ENCODE measurements at places on chromosomes 2 and 18.

GRCh38 chr2:133573491-133574162 is 5.4 kb upstream of the NCKAP5 start:
- no peak for DNase-seq

GRCh38 chr2:37457401-37457901 is 113.0 kb downstream of the QPCT start:
- DNase-seq = no peak

GRCh38 chr2:29450596-29451222 is 335.5 kb downstream of the CLIP4 start:
- no peak for DNase-seq

DNA sequence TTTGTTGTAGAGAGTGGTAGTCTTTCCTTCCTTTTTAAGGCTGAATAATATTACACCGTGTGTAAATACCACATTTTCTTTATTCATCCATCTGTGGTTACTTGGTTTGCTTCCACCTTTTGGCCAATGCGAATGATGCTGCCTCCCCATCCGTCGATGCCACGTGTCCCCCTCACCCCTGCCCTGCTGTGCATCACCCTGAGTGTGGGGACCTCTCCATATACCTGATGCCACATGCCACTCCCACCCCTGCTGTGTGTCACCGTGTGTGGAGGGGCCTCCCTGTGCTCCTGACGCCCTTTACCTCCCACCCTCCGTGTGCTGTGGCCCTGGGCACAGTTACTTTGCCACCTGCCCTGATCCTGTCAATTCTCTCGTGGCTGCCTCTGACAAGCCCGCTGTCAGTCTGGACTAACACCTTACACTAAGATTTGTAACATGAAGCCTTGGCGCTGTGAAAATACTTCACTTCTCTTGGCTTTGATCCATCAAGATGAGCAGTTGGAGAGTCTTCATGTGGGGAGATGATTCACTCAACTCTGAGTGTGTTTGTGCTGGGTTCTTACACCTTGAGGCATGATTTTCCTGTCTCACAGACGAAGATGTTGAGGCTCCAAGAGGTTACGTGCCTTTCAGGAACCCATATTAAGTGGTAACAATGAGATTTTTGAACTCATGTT is 234.0 kb downstream of the ZNF407 start:
- peak; percentile 67 for DNase-seq

DNA sequence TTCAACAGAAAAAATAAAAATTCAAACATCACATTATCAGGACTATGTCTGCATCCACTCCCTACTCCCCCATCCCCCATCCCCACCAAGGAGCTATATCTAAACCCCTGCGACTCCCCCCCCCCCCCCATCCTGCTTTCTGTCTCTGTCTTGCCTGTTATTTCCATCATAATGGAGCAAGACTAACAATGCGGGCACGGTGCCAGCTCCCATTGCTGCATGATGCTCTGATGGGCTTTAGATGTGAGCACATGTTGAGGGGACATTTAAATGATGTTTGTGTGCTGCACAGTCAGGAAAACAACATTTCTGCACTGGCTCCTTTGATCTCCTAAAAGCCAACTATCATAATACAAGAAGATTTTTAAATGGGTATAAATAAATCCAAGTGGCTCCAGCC is 644.2 kb upstream of the SETBP1 start:
- DNase-seq = no peak

GRCh38 chr2:181904022-181904632 is 12.6 kb downstream of the ITPRID2 start:
- DNase-seq = peak; percentile 62

DNA sequence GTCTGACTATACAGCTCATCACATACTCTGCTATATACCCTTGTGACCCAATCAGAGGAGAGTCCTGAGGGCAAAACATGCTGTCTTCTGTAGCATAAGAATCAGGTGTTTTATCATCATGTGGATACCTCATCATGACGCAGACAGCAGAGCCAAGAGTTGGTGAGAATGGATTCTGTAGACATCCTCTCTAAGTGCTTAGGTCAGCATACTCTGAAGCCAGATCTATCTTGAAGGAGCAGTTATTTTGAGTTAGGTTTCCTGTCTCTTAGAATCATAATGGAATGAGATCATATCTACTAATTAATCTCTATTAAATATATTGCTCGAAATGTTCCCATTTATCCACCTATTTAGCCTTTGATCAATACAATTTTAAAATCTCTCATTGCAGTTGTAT is 190.2 kb upstream of the KCNH7 start:
- no peak for DNase-seq

- no peak for DNase-seq
Measured at GRCh38 chr18:75492852-75493251, 65.3 kb upstream of the SMIM21 start.

GRCh38 chr2:226865273-226865672 is 29.4 kb downstream of the RHBDD1 start:
- no peak for DNase-seq

GRCh38 chr2:191629001-191629453 is 48.9 kb upstream of the NABP1 start:
- no peak for DNase-seq

DNA sequence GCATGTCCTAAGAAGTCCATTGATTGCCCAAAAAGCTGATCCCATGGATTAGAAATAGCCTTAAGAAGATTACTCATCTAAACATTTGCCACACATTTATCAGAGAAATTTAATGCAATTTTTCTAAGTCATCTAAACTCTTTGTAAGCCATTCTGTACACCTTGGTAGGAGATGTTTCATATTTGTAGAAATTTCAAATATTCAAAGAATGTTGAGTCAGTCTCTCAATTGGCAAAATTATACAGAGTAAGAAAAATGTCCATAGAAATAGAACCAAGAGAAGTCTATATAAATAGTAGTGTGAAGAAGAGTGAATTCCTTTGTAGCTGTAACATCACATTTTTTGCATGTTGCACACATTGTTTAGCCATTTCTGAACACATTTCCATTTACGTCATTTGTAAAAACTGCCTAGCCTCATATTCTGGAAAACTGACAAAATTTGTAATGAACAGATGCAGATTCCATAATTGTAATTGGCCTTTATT is 128.6 kb downstream of the MSTN start:
- DNase-seq = peak; percentile 83

GRCh38 chr2:197500503-197501131 is 438 bp downstream of the HSPE1 start:
- no peak for DNase-seq

DNA sequence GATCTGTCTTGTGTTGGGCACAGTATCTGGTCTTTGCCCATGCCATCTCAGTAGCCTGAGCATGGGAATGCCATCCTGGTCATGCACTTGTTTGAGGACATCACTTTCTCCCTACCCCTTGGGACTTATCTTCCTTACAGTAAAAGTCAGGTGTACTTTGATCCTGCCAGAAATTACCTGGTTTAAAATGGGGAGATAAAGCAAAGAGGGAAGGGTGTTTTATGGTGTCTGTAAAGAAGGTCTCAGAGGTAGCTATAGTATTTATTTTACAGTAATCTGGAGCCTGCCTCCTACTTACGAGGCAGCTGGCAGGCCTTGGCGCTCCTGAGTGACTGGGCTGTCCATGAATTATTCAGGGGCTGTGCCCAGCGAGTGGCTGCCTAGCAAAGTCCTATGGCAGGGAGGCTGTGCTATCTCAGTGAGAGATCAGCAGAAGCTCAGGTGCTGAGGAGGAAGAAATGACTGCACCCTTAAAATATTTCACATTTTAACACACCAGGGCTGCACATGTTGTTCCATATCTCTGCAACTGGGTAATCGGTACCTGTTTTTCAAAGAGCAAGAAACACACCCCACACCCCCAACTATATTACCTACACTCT is 93.9 kb downstream of the SPTBN1 start:
- DNase-seq = no peak

DNA sequence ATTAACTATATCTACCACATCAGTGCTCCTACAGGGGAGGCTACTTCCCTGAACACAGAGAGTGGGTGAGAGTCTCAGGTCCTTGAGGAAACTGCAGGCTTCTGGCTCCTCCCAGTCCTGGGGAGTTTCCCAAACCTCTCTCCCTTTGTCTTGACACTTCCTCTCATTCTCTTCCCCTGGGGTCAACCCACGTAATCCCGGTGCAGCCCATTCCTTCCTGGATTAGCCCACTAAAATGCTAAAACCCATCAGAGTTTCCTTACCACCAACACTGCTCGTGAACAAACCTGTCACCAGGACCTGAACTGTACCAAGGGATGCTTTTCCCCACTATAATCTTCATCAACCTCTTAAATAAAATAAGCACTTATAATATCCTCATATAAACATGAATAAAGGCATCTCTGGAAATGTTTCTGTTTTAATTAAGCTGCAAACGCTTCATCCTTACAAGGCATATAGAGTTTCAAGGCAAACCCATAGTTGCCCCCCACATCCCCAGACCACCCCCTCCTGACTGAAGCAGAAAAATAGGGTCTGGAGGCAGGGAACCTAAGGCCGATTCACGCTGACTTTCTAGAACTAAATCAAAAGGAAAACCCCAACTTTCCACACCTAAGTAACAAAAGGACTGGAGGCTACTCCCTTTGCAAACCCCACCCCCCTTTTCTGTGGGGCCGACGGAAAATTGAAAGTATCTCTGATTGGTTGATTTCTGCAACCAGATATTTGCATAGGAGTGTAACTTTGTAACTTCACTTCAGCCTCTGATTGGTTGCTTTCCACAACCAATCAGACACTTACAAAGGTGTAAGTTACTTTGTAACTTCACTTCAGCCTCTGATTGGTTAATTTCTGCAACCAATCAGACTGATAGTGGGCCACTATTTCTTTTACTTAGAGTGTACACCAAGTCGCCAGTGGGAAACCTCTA is 19.0 kb downstream of the TMSB10 start:
- peak; percentile 38 for DNase-seq

GRCh38 chr18:4181882-4182568 is 273.1 kb downstream of the DLGAP1 start:
- no peak for DNase-seq

DNA sequence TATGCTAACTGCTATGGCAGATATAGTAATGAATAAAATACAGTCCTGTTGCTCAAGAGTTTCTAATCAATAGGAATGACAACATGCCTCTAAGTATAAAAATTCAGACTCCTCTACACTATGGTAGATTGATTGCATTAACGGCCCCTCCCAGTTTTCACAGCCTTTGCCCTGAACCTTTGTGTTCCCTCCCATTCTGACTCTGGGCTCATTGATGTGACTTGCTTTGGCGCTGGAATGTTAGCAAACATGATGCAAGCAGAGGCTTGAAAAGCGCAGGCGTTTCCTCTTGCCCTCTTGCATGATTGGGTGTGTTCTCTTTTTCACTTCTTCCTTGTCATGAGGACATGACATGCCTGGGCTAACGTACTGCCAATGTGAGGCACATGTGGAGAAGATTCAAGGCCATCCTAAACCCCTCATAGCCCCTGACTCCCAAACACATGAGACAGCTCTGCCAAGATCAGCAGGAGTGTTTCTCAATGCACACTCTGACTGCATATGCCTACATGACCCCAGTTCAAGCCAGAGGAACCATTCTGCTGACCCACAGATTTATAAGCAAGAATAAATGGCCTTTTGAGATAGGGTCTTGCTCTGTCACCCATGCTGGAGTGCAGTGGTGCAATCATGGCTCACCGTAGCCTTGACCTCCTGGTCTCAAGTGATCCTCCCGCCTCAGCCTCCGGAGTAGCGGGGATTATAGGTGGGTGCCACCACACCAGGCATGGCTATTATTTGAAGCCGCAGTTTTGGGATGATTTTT is 49.7 kb upstream of the CD28 start:
- no peak for DNase-seq

DNA sequence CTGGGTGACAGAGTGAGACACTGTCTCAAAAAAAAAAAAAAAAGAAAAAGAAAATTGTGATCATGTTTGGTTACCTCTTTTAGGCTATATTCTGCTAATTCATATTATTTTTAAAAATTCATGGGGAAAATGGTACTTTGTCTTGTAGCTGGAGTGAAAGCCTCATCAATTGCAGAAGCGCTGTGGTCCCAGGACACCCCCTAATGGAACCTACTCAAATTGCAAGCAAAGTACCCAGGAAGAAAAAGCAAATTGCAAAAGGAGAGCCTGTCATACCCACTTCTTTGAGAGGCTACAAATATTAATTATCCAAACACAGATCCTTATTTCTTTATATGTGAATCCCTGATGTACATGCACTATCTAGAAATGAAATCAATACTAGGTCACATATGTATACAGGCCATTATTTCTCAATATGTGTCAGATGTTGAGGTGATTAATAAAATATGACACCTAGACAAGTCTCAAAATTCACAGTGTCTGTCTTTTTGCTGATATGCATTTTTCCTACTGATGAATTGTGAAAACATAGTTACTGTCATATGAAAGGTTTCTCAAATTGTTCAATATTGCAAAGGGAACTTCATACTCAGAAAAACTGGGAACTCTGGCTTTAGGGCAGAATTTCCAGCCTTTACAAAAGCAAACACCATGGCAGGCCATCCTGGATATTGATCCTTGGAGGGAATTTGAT is 12.6 kb downstream of the CRACDL start:
- no peak for DNase-seq

DNA sequence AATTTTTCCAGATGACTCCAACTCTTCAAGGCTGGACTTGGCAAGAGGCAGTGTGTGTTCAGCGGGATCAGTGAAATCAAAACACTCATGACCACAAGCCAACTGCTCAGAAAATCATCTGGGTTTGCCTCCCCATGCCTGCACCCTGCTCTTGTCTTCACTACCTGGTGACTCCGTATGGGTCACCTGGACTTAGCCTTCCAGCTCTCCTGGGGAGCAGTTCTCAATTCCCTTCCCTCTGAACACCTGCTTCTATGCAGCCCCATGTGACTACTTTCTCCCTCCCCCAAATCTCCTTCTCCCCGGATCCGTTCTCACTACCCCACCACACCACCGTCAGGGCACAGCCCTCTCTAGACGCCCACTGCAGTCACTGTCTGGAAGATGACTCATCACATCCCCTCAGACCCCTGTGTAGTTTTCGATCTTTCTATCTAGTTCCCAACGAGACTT is 130.2 kb upstream of the ID2 start:
- DNase-seq = no peak

- DNase-seq = no peak
Measured at GRCh38 chr18:50177294-50177992, 17.5 kb downstream of the MYO5B start.

DNA sequence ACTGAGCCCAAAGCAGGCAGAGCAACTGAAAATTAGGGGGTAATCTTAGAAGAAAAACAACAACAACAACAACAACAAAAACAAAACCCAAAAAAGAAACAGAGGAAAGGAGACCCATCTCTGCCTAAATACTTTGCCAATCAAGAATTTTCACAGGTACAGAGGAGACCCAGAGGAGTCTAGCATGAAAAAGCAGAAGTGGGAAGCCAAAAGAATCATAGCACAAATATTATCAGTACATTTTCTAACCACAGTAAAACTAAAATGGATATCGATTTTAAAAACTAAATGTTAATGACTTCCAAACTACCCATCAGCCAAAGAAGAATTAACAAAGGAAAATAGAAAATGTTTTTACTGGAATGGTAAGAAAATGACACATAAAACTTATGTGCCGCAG is 148.1 kb downstream of the BAZ2B start:
- DNase-seq = no peak

- no peak for DNase-seq
Measured at GRCh38 chr2:26359886-26360473, 13.4 kb upstream of the ADGRF3 start.

GRCh38 chr2:120254178-120254577 is 1.5 kb downstream of the RALB start:
- DNase-seq = no peak

- DNase-seq = no peak
Measured at GRCh38 chr18:48058486-48058885, 128.0 kb upstream of the SMAD2 start.
